ENCODE measurements at places on chromosomes 13 and 19.
A peak's percentile ranks its signal among the peaks of the same experiment; 100 is the strongest.

GRCh38 chr19:21328406-21328805, 804 bp downstream of the ZNF708 start:
- no peak for DNase-seq

- no peak for DNase-seq
Measured at GRCh38 chr19:11814700-11815035, 595 bp downstream of the ZNF440 start.

- DNase-seq, result no peak
Measured at GRCh38 chr13:32136061-32136460, 104.5 kb downstream of the FRY start.

GRCh38 chr19:10421240-10422045, 1.1 kb downstream of the PDE4A start:
- DNase-seq, result peak; percentile 42

GRCh38 chr13:19155321-19155861, 26.2 kb downstream of the TUBA3C start:
- DNase-seq, result no peak

- no peak for DNase-seq
Measured at GRCh38 chr13:80361298-80361697, 20.4 kb upstream of the SPRY2 start.

GRCh38 chr13:111118898-111119607, 3.9 kb downstream of the ARHGEF7 start:
- no peak for DNase-seq

DNA sequence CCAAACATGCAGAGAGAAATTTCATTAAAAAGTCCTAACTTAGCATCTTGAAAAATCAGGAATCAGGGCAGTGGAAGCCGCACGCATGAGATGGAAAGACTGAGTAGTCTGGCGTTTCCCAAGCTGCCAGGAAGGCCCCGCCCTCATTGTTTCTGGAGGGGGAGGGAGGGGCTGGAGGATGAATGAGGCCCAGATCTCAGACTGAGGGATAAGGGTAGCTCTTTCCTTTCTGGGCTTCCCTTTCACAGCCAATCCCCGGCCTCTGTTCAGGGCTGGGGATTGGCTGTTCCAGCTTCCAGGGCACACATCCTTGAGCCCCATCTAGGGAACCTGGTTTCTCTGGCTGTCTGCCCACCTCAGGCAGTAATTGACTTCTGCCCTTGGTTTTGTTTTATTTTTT, 7.3 kb downstream of the C19orf53 start:
- DNase-seq, result no peak

GRCh38 chr13:44140888-44141724, 232.5 kb upstream of the SERP2 start:
- peak; percentile 11 for DNase-seq

DNA sequence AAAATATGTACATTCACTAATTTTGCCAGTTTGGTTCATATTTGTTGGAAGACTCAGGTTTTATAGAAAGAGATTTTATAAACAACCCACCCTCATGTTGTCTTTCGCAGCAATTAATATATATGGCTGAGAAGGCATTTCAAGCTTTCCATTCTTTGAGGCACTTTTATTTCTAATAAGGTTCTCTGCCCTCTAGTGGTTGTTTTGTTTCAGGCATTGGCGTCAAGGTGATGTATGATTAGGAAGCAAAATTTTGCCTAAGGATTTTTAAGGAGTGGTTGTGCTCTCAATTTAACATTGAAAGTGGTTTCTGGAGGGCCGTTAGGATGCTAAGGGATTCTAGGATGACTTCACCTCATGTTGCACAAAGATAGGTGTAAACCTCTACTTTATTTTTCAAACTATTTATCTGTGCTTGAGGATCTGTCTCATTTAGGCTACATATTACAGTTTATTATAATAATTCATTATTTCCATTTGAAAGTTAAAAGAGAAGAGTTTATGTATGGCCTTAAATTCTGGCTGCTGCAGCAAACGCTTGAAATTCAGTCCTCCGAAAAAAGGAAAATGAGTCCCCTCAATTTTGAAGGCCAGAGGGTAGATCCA, 35.9 kb downstream of the OXGR1 start:
- no peak for DNase-seq

DNA sequence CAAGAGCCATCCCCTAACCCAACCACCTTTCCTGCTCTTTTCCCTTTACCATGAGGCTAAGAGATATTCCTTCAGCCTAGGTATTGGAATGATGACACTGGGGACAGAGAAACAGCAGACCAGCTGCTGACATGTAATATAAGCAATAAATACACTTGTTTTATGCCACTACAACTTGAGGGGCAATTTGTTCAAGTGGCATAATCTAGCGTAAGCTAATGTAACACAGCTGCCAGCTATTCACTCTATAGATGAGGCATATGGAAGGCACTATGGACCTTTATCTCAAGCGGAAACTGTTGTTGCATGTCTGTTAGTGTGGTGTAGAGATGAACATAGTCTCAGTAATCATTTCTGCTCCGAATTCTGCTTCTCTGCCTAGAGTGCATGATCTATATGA, 111.1 kb downstream of the STARD13 start:
- DNase-seq, result no peak

DNA sequence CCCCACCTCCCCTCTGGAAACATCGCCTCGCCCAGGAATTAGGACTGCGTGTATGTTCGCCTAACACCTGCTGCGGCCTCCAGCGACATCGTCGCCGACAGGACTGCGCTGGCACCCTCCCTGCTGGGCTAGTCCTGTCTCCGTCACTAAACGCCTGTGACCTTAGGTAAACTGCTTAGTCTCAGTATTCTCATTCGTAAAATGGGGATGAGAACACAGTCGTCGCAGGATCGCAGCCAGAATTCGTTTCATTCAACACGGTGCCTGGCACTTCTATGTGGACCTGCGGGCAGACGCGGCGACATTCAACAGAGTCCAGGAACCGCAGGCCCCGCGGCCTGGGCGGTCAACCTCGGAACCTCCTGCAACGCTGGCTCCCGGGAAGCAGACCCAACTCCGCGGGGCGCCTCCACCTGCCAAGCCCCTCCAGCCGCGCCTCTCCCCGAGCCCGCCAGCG, 485 bp downstream of the CRYL1 start:
- no peak for DNase-seq

GRCh38 chr13:42891591-42891990, 100.5 kb downstream of the EPSTI1 start:
- no peak for DNase-seq

DNA sequence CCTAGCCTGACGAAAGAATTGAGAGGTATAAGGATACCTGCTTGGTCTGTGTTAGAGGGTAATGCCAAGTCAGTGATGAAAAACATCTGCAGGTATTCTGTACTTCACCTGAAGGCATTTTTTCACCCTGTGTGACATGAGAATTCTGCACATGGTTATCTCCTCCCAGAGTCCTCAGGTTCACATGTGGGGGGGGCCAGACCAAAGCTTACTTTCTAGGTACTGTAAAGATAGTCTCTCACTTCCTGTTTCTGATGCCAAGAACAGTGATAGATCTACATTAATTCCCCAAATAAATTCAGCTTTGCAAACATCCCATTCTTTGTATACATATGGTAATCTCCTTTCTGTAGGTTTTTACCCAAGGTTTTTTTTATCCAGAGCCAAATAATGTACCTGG, 53.4 kb downstream of the GPC6 start:
- DNase-seq, result no peak

DNA sequence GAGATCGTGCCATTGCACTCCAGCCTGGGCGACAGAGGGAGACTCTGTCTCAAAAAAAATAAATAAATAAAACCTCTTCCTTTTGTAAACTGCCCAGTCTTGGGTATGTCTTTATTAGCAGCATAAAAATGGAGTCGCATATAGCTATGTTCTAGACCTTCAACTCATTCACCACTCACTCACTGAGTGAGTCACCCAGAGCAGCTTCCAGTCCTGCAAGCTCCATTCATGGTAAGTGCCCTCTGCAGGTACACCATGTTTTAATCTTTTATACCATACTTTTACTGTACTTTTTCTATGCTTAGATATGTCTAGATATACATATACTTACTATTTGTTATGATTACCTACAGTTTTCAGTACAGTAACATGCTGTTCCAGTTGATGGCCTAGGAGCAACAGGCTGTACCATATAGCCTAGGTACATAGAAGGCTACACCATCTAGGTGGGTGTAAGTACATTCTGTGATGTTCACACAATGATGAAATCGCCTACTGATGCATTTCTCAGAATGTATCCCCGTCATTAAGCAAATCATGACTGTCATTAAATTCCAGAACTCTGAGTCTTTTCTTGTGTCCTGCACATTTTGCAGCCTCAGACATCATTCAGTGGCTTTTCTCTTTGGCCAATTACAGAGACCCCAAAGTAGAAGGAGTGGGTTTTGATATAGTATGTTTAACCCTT, 13.7 kb upstream of the FARP1 start:
- DNase-seq, result no peak

GRCh38 chr13:41056826-41057711, 4.2 kb upstream of the WBP4 start:
- DNase-seq, result no peak

DNA sequence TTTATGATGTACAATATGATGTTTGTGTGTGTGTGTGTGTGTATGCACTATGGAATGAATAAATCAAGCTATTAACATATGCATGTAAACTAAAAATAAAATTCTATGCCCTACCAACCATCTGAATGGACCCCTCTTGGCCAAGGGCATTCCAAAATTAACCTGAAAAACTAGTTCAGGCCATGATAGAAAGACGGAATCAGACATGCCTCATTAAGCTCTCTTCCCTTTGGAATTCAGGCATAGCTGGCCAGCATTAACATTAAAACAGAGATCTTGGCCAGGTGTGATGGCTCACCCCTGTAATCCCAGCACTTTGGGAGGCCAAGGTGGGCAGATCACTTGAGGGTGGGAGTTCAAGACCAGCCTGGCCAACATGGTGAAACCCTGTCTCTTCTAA, 18.3 kb upstream of the SLC1A6 start:
- DNase-seq, result no peak

DNA sequence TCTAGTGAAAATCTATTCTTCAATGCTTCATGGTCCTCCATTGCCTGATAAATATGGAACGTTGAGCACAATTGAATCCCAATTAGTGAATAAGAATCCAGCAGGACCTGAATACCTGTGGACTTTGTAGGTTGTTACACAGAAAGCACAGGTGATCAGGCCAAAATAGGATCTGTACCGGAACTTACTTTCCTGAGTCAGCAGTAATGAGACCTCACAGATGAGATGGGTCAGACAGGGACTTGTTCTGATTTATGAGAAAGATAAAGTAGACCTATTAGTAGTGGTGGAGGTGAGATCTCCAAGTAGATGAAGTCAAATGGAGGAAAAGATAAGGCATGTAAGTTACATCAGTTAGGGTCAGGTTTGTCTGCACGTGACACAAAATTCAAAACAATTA, 351.1 kb downstream of the MTUS2 start:
- DNase-seq, result no peak

- DNase-seq, result no peak
Measured at GRCh38 chr13:78816154-78816553, 157.2 kb upstream of the OBI1 start.

GRCh38 chr13:70188567-70188966, 80.3 kb upstream of the KLHL1 start:
- no peak for DNase-seq

GRCh38 chr13:32228330-32229041, 86.7 kb downstream of the ZAR1L start:
- no peak for DNase-seq

DNA sequence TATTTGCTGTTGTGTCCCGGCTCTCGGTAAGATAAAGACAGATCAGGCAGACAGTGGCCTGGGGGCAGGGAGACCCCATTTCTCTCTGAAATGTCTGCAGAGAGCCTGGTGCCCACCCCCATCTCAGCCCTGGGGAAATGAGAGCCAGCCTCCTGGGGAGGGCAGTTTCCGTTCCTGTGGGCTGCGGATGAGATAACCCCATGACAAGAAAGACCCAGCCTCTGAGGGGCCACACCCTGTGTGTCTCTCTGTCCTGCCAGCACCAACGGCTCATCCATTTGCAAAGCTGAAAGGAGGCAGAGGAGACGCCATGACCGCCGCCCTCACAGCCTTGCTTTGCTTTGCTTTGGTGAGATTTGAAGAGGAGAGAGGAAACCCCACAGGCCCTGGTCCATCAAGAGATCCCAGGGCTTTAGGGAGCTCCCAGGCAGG, 28.1 kb upstream of the KIR3DL3 start:
- no peak for DNase-seq

DNA sequence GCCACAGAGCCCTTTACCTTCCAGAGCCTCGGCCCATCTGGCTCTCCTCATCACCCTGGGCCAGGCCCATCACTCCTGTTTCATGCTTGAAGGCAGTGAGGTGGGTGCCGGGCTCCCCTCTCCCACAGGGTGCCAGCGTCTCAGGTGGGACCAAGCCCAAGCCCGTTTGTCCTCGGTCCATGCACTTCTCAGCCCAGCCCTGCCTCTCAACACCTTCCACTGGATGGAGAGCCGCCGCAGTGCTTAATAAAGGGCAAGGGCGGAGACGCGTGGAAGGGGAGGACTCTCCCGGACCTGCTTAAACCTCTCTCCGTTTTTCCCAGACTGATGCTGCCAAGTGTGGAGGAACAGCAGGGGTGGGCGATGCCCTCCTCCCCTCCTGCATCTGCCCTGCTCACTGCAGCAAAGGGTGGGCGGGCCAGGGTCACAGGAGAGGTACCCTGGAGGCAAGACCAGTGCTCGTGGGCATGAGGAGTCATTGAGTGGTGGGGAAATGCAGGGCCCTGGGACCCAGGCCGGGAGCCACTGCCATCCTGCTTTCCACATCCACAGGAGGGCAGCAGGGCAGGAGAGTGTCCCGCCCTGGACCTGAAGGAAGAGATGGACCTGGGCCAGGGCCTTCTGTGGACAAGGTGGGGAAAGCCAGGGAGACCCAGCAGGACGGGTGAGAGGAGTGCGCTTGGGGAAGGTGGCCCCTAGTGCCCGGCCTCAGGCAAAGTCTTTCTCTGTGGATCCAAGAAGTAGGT, 9.7 kb upstream of the ATP11A start:
- DNase-seq, result no peak

DNA sequence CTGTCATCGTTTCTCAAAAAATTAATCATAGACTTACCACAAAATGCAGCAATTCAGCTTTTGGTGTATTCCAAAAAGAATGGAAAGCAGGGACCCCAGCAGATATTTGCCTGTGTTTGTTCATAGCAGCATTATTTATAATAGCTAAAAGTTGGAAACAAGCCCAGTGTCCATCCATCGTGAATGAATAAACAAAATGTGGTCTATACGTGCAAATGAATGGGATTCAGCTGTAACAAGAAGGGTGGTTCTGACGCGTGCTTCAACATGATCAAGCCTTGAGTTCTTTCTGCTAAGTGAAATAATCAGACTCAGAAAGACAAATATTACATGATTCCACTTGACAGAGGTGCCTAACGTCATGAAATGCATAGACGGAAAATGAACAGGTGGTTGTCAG, 36.4 kb downstream of the PSG11 start:
- no peak for DNase-seq

GRCh38 chr13:113989585-113990300, 15.9 kb upstream of the C13orf46 start:
- DNase-seq, result no peak

GRCh38 chr19:5480427-5480836, 25.2 kb downstream of the ZNRF4 start:
- DNase-seq, result no peak

GRCh38 chr13:111129465-111130115, 14.5 kb downstream of the ARHGEF7 start:
- DNase-seq, result no peak

Data from CD4-positive, alpha-beta T cell treated with Interleukin-1 beta for 1 hour (primary cell).